ENCODE measurements at places on chromosomes 5 and 9.
A peak's percentile ranks its signal among the peaks of the same experiment; 100 is the strongest.

GRCh38 chr5:40073927-40074326 is 605.8 kb upstream of the PTGER4 start:
- no peak for DNase-seq

DNA sequence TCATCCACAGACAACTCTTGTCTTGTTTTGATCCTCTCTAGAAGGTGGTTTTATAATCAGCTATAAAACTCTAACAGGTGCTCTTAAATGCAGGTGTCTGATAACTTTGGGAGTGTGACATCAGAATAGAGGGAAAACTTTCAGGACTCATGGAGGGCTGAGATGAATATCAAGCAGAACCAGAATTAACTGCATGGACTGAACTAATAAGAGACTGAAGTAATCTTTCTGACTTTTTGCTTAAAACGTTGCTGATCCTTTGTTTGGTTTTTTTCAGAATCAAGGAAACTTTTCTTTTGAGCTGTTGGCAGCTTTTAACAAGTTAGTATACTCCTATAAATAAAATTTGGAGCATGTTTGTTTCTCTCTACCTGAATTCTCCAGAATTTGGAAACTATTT is 2.3 kb upstream of the OR2V2 start:
- DNase-seq = no peak

GRCh38 chr9:86912210-86912609 is 35.1 kb downstream of the GAS1 start:
- DNase-seq = no peak

DNA sequence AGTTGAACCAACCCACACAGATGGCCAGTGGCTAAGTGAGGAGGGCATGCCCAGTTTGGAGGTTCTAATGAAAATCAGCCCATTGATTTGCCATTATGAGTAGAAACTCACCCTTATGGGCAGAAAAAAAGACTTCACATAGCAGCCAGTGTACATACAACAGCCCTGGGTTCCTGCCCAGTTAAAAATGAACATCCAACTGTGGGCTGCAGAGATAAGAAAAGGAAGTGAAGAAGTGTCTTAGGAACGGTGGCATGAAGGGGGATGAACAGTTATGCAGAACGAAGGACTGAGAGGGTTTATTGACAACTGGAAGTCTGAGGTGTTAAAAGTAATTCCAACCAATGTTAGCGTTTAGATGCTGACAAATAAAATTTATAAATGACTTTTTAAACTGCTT is 118.4 kb downstream of the MARCHF3 start:
- no peak for DNase-seq

DNA sequence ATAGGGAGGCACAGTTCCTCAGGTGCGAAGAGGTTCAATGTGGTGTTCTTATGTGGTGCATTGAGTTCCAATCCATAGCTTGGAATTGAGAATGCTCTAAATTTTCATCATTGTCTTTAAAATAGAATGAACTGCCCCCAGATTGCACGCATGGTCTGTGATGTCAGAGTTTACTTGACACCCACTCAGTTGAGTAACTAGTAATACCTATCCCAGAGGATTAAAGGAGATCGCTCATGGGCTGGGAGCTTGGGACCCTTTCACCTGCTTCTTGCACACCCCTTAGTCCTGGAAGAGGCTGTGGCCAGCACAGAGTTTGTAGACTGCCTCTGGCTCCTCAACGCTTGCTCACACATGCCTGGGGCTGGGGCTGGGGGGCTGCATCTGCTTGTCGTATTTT is 95.1 kb upstream of the OTULINL start:
- DNase-seq = no peak

- DNase-seq = no peak
Observed at GRCh38 chr9:23789529-23790254, 36.3 kb downstream of the ELAVL2 start.

- no peak for DNase-seq
Observed at GRCh38 chr5:96957254-96958049, 21.6 kb downstream of the LNPEP start.

- DNase-seq = no peak
Observed at GRCh38 chr5:65796269-65796668, 74.3 kb downstream of the NLN start.

DNA sequence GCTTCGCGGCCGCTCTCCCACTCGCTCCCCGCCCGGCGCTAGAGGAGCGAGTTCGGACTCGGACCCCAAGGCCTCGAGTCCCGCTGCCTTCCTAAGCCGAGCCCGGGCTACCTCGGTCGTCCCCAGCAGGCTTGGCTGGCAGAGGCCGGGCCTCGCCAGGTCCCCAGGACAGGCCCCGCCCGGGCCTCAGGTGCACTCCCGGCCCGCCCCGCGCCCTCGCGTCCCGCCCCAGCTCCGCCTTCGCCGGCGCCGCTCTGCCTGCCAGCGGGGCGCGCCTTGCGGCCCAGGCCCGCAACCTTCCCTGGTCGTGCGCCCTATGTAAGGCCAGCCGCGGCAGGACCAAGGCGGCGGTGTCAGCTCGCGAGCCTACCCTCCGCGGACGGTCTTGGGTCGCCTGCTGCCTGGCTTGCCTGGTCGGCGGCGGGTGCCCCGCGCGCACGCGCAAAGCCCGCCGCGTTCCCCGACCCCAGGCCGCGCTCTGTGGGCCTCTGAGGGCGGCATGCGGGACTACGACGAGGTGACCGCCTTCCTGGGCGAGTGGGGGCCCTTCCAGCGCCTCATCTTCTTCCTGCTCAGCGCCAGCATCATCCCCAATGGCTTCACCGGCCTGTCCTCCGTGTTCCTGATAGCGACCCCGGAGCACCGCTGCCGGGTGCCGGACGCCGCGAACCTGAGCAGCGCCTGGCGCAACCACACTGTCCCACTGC is at the start of gene SLC22A5:
SLC22A5 (plus strand) TSS at position 237 of the 707 bp plus-strand sequence; CDS start at position 500, 263 bp downstream.
- peak; percentile 77 for DNase-seq

DNA sequence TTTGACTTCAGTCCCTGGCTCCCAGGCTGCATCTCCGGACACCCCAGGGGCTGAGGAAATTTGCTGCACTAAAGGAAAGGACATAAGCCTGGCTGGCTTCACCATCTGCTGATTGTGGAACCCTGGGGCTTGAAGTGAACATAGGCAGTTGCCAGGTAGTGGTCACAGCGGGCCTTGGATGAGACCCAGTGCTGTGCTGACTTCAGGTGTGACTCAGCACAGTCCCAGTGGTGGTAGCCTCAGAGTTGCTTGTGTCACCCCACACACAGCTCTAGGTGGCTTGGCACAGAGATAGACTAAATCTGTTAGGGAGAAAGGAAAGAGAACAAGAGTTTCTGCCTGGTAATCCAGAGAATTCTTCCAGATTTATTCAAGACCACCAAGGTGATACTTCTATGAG is 36.1 kb upstream of the RUSC2 start:
- DNase-seq = no peak

- no peak for DNase-seq
Observed at GRCh38 chr9:93278144-93278543, 94.2 kb downstream of the WNK2 start.

DNA sequence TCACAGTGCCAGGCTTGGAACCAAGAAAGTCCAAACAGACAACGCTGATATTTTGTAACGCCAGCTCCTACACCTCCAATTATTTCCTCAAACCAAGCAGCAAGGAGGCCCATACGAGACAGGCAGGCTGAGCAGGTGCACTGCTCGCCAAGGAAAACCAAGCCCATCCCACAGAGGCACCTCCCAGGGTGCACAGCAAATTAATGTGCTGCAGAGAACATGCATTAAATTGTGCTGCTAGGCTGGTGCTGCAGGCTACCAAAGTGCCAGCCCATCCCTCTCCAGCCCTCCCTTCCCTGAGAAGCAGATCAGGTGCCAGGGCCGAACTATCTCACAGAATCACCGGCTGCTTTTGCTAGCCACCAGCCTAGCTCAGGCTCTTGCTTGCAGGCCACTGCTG is 137.8 kb downstream of the PAX5 start:
- DNase-seq = no peak

DNA sequence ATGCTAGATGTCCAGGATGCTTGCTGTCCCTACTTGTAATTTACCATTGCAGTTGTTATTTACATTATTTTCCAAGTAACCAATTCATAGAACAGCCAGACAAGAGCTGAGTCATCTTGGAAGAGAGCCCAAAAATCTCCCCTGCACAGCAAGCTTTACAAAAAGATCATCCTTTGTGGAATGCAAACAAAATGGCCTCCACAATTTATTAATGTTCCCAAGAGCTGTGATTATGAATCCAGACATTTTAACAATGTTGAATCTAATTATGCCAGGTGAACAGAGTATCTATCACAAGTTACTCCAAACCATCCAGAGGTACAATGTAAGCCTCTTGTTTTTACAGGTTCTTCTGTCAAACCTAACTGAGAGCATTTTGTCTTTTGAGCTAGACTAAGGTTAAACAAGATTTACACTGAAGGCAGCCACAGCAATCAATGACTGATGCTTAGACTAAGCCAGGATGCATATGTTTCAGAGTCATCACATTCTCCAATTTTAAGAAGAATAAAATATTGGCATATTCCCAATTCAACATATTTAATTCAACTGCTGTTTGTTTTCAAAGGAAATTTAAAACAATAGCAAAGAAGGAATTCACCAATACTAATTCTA is 95.3 kb upstream of the SLC12A2 start:
- DNase-seq = no peak

DNA sequence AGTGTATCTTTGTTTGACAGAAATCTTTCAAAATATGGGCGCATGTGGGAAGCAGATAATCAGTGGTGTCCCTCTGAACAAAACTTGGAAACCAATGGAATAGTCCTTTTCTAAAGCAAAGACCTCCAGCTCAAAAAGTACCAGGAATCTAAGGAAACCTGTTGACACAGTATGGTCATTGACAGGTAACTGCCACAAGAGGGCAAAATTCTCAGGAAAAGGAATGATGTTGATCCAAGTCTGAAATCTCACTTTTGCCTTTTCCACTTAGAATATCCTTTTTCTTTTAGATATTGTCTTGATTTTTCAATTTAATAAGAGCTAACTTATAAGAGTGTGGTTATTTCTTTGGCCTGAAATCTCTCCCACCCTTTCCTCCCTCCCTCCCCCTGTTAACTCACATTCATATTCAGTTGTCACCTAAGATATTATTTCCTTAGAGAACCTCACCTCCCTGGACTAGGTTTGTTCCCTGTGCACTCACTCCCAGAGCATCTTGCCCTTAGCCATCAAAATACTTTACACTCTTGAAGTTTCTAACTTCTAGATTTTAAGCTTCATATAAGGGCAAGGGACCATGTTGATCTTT is 59.0 kb upstream of the BARX1 start:
- DNase-seq = no peak

All from activated naive CD8-positive, alpha-beta T cell treated with anti-CD3 and anti-CD28 coated beads, Interleukin-2, amount 50 U/mL, for 24 hours (primary cell).